ENCODE measurements at places on chromosomes 5 and 9.

DNA sequence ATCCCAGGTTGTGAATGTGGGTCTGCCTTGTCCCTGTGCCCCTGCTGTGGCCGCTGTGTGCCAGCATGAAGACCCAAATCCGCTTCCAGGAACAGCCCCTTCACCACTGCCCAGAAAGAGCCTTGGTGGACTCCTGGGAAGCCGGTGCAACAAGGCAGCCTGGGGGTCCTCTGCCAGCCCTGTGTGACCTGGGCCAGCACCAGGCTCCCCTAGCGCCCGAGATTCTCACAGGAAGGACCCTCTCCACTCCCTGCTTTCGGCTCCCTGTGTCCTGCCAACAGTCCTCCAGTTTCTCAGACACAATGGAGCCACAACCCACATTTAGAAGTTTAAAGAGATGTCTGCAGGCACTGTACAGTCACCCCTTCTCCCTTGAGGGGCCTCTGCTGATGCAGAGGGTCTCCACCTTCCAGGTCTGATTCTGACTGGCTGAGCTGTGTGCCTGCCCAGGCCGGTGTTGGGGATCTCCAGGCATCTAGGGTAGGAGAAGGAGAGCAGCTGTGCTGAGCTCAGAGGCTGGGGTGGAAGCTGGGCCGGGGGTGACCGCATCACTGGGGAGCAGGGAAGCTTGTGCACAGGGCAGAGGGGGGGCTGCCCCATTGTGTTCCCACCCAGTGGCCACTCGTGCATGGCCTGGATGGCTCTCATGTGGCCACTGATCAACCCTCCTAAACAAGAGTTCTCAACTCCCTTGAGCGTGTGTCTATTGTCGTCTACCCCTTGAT, 174.0 kb downstream of the IRX2 start:
- no peak for DNase-seq

GRCh38 chr5:131532031-131532640, 102.9 kb downstream of the RAPGEF6 start:
- DNase-seq = no peak

DNA sequence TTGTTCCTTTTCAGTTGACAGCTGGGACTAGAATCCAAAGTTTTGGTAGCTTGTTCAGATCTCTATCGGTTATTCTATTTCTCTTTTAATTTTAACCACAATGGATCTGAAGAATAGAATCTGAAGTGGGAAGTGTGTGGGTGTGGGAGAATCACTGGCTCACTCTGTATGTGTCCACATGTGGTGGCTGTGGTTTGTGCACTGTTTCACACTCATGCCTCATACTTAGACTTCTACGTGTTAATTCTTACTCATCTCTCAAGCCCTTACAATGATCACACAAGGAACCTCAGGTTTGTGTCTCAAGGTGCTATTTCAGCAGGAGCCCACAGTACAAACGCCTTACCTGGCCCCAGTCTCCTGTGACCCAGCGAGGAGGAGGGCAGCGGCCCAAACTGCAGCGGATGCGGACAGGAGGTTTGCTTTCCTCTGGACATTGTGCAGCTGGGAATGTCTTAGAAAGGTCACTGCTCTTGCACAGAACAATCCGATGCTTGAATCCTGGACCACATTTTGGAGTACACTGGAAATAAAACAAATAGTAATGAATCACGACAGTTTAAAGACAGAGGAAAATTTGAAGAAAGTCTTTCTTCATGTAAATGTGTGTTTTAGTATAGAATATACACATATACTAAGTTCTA, 309.1 kb downstream of the ADAMTS6 start:
- DNase-seq = no peak

DNA sequence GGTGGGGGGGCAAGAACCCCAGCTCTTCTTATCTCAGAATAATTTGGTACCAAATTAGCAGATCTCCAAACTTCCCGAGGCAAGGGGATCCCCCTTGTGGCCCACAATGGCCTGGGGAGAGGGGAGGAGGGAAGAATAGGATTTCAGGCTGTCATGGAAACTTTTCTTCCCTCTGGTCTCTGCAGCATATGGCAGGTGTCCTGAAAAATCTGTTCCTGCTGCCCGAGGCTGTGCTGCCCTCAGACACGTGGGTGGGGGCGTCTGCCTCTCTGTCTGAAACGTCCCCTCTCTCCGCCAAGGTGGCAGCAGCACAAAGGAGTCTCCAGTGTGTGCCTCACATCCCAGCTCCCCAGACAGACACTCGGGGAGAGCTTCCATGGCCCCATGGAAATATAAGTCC, 34.0 kb downstream of the CCNJL start:
- DNase-seq = no peak

DNA sequence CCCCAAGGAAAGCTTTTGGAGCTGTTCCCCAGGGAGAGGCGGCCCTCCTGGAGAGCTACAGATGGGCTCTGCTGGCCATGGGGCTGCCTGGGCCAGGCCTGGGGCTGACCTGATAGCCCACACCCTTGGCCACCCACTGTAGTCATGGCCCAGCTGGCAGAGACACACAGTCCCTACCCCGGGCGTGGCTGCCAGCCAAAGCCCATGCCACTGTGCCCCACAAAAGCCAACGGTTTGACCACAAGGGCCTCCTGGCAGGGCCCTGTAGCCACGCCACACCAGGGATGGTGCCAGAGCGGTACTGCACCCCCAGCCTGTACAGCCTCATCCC, 15.2 kb downstream of the NACC2 start:
- no peak for DNase-seq

GRCh38 chr5:132480893-132481595, 9.5 kb downstream of the IRF1 start:
- DNase-seq = no peak

GRCh38 chr9:25813478-25813877, 135.2 kb upstream of the TUSC1 start:
- DNase-seq = no peak

- DNase-seq = no peak
Measured at GRCh38 chr5:67146574-67146973, 50.0 kb downstream of the CD180 start.

GRCh38 chr5:41503310-41503709, 7.1 kb downstream of the PLCXD3 start:
- no peak for DNase-seq

GRCh38 chr5:2617461-2617860, 134.0 kb downstream of the IRX2 start:
- DNase-seq = no peak

DNA sequence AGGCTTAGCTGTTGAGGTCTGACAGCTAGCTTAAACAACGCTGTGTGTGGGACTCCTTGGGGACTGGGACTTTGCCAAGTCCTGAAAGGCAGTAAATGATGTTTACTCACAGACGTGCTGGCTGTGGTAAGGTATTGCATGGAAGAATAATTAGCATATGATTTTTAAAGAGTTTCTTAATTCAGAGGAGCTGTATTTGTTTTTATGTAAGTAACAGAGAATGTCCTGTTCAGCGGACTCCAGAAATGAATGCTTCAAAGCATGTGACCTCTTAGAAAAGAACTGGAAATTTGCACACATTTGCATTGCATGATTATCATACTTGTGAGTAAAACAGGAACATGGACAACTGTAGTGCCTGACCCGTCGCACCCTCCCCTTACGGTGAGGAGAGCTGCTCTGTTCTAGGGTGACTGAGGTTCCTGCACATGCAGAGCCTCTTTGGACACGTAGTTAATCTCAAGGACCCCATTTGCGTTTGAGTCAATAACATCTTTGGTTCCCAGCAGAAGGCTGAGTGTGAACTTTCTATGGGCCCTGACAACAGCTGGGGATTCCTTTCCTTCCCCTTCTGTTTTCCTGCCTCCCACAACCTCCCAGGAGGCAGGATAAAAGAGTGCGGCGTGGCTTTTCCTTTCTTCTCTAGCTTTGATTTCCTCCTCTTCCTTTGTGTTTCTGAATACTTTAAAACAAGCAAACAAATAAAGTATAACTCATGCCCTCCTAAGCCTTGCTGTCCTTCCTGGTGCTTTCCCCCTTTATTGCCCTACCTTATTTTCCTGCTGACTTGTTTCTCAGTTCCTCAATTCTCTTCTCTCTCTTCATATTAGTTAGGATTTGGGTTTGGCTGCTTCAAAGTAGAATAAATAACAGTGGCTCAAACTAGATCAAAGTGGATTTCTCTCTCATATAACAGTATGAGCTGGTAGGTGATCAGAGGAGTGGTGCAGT, 157.2 kb upstream of the CD180 start:
- no peak for DNase-seq

GRCh38 chr5:120510098-120510637, 46.1 kb downstream of the PRR16 start:
- DNase-seq = no peak

DNA sequence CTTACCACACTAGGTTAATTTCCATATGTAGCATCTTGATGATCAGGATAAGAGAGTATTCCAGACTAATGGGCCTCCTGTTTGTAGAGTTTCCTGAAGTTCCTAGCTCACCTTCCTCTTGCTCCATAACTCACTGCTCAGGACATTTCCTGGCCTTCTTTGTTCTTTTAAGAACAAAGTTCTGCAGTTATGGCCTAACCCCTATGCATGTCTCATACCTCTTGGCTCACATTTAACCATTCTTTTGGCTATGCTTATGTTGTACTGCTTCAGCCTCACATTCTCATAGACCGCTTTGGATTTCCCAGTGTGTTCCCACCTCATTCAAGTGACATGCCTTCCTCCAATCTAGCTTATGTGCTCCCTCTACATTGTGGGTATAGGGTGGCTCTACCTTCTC, 40.5 kb upstream of the HMGCS1 start:
- DNase-seq = no peak

DNA sequence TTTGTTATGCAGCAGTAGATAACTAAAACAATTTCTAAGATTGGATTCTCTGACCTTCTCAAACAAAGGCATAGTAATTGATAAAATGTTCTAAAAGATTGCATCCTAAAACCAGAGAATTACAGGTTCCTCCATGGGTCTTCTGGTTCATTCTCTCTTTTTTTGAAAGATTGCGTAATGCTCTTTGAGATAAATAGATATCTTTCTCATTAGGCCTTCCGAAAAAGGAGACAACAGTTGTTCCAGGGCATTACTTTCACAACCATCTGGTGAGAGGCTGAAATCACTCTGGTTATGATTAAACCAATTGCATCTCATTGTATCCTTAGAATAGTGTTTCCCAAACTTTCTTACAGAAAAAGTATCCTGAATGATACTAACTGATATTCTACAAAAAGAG, 174.7 kb upstream of the NREP start:
- no peak for DNase-seq

- DNase-seq = no peak
Measured at GRCh38 chr5:142827934-142828576, 57.9 kb downstream of the ARHGAP26 start.

DNA sequence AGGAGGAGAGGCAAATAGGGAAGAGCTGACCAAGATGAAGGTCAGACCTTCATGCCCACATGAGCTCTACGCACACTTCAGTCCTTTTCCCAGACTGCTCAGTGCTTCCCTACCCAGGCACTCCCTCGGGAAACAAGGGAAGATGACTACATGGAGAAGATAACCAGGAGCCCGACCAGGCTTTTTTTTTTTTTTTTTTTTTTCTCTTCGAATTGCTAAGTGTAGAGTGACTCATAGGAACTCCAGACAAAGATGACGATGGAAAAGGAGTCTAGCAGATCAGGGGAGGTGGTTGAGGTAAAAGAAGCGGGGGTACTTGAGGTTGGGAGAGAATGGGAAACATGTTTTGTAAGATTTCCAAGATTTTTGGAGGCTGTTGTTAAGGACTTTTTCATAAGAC, 526.1 kb downstream of the BNC2 start:
- DNase-seq = no peak

- no peak for DNase-seq
Measured at GRCh38 chr5:65695896-65696295, 26.0 kb downstream of the SGTB start.

DNA sequence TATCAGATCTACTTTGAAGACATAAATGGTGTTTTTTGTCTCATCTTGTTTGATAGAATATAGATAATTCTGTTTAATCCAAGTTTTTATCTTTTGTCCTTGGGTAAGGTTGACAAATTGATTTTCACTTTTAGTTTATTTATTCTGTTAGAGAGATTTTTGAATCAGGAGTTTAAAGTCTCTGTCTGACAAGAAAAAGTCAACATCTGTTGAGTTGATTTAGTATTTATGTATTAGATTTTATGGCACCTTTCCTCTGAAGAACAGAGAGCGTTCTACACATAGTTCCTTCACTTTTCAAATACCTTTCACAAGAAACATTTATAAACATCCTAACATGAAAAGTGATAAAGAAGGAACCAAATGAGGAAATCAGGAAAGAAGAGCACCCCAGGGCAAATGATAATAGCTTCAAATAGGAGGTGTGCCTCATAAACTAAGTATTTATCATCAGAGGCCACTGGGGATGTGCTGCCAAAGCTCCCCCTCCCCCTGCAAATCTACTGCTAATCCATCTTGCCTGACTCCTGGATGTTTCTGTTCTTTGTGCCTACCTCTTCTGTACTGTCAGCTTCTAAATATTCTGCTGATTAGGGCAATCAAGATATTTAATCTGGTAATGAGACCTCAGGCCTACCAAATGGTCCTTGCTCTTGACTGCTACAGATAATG, 457.7 kb upstream of the CHD1 start:
- no peak for DNase-seq

- DNase-seq = no peak
Measured at GRCh38 chr9:115957585-115957984, 196.0 kb upstream of the PAPPA start.

- DNase-seq = no peak
Measured at GRCh38 chr9:113559834-113560800, 96.6 kb downstream of the RGS3 start.
